Ureter (tissue), 1 donor: ENCODE measurements at places on chromosomes 11 and 22.

- DNase-seq, result no peak
These were observed 22.6 kb upstream of the GNAZ start for GRCh38 chr22:23047742-23048141.

GRCh38 chr11:112728288-112728687, 232.9 kb upstream of the NCAM1 start:
- no peak for DNase-seq

DNA sequence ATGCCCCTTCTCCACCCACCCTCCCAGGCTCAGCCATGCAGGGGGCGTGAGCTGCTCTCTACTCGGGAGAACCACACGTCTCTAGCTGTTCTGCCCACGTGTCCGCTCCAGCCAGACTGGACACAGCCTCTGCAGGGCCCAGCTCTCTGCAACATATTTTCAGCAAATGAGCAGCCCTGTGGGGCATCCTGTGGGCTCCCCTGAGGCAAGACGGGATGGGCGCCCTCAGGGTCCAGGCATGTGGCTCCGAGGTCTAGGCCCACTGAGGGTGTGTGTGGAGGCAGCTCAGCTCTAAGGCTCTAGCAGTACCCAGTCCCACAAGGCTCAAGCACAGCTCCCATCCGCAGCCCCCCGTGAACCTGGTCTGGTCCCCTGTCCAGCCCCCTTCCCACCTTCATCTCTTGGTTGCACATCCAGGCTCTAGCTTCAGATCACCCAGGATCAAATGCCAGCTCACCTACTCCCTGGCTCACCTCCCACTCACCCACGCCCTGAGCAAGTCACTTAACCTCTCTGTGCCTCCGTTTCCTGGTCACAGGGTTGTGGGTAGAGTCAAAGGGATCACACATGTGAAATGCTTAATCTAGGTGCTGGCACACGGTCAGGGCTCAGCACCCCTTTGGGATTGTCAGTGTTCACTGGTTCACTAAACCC, 57.8 kb upstream of the TCF20 start:
- no peak for DNase-seq

GRCh38 chr22:41576877-41577276, 12.8 kb downstream of the PMM1 start:
- no peak for DNase-seq

- DNase-seq, result no peak
These were observed 18.5 kb downstream of the RELT start for GRCh38 chr11:73394416-73395296.

DNA sequence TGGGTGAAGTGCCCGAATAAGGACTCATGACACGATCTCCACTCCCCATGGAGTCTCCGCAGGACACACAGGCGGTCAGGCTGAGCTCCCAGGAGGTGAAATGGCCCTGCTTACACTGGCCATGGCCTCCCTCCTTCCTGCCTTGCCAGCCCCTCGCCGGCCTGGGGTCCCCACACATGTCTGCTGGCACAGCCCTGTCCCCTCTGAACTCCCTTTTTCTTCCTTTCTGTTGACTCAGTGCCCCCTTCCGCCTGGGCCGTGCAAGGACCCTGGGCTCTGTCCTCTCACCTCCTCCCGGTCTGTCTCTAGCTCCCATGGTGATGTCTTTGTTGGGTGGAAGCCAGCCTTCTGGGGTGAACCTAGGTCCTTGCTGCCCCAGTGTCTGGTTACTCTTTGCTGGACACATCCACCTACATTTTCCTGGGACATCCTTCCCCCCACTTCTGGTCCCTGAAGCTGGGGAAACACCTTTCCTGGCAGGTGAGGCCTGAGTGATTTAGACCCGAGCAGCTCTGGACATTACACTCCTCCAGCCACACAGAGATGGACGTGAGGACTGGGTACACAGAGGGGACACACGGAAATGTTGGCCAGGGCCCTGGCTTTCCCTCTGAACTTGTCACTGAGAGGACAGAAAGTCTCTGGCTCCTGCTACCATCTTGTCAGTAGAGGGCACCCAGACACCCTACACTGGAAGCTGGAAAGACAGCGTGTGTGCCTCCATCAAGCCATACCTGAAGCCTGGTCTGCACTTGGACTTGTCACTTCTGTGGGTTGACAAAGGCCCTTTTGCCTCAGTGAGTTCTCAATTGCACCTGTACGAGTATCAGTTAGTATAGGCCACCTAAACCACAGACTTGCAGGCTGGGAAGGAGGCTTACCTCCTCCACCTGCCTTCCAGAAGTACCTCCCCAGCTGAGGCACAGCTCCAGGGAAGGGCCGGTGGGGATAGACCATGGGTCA, 864.3 kb downstream of the TBC1D22A start:
- DNase-seq, result no peak

- DNase-seq, result no peak
These were observed 11.9 kb downstream of the HIPK3 start for GRCh38 chr11:33268945-33269540.

- DNase-seq, result no peak
These were observed at the start of gene PDGFB for GRCh38 chr22:39244496-39245129. PDGFB (minus strand) TSS chr22:39244982; CDS start chr22:39243963, 1,019 bp downstream.

DNA sequence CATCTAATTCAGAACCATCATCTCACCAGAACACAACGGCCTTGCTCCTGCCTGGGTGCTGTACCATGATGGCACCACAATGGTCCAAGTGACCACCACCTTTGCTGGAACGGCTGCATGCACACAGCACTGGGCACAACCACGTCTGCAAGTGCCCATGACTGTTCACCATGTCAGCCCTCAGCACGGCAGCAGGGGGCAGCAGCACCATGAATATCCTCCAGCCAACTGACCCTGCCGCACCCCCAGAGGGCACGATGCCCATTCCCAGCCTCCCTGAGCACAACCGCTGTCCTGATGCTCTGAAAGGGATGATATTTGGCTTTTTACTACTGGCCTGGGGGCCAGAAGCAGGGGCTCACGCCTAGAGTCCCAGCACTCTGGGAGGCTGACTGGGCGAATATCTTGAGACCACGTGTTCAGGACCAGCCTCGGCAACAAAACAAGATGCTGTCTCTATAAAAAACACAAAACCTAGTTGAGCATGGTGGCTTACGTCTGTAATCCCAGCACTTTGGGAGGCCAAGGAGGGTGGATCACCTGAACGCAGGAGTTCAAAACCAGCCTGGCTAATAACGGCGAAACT, 25.7 kb downstream of the DRD4 start:
- peak; percentile 61 for DNase-seq

- DNase-seq, result no peak
These were observed 45.6 kb upstream of the TENM4 start for GRCh38 chr11:79486242-79486984.

DNA sequence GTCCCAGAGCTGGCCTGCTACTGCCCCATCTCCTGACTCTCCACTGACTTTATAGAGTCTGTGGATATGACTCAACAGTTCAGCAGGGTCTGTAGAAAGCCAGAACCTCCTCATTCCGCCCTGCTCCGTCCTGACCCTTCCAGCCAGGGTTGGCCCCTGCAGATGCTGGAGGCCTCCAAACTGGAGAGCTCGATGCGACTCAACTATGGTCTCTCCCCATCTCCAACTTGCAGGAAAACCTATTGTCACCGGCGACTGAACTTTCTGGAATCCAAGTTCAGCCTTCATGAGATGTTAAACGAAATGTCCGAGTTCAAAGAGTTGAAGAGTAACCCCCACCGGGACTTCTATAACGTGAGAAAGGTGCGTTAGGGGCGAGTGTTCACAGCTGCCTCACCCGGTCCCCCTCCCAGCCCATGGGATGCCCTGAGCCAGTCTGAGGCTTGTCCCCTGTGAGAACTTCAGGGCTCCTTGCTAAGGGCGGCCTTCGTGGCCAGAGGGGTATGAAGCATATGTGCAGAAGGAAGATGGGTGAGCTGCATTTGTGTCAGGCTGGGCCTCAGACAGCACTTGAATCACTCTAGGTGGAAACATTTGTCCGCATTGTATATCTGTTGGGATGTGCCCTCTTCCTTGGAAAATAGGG, 32.1 kb downstream of the AMPD3 start:
- peak; percentile 32 for DNase-seq

- no peak for DNase-seq
These were observed 10.4 kb downstream of the OR51T1 start for GRCh38 chr11:4891996-4892640.
